ENCODE measurements at places on chromosomes 3 and 15.
A peak's percentile ranks its signal among the peaks of the same experiment; 100 is the strongest.

GRCh38 chr15:73589766-73590165 is 43.4 kb downstream of the NPTN start:
- DNase-seq, result no peak

DNA sequence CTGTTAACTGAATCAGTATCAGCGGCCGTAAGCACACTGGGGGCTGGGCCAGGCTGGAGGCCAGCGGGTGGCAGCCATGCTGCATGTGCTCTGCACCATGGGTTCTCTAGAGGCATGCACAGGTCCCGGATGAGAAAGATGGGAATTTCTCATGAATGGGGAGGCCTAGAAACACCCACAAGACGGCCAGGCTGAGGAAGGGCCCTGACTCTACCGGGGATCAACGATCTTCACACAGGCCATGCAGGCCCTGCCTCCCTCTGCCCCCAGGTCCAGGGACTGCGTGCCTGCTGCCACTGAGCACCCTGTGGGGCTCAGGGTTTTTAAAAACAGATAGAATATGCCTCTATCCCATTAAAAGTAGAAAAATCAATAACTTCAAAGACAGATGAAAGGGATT is 32.7 kb downstream of the SLC41A3 start:
- no peak for DNase-seq

- no peak for DNase-seq
Measured at GRCh38 chr15:37014566-37014965, 85.8 kb downstream of the MEIS2 start.

GRCh38 chr15:36808411-36809160 is 229.2 kb downstream of the CDIN1 start:
- DNase-seq, result no peak

- DNase-seq, result peak; percentile 15
Measured at GRCh38 chr3:132180337-132180791, 136.8 kb upstream of the ACP3 start.

DNA sequence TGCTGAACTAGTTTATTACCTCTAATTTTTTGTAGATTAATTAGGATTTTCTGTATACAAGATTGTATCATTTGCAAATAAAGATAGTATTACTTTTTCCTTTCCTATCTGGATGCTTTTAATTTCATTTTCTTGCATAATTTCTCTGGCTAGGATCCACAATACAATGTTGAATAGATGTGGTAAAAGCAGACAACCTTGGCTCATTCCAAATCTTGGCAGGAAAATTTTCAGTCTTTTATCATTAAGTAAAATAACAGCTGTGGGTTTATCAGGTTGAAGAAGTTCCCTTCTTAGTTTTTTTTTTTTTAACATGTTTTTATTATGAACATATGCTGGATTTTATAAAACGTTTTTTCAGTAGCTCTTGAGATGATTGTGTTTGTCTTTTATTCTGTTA is 422.6 kb downstream of the AGBL1 start:
- DNase-seq, result no peak

Data from NCI-H748 treated with DMSO at 0.1 percent for 48 hours (cell line).